ENCODE measurements at places on chromosomes 2 and 18.

DNA sequence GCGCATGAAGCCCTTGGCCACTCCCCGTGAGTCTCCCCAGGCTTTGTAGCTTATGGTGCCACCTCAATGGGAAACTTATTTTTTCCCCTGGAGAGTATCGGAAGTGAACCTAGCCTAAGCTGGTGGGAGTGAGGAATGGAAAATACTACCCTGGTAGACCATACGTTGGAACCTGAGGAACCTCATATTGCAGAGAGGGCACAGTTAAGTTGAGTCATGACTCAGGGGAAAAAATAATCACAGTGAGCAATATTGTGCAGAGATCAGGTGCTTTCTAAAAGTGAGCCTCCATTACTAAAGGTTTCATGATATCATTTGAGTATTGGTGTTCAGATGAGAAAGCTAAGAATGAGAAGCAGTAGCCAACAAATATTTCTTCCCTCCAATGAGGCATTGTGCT lies 360.5 kb upstream of the NT5C1B start:
- no peak overlapping the region for H3K4me3 ChIP-seq
- H3K36me3 ChIP-seq: no peaks in the 10 kb centered on the region
- H3K27ac ChIP-seq: no peak overlapping the region

DNA sequence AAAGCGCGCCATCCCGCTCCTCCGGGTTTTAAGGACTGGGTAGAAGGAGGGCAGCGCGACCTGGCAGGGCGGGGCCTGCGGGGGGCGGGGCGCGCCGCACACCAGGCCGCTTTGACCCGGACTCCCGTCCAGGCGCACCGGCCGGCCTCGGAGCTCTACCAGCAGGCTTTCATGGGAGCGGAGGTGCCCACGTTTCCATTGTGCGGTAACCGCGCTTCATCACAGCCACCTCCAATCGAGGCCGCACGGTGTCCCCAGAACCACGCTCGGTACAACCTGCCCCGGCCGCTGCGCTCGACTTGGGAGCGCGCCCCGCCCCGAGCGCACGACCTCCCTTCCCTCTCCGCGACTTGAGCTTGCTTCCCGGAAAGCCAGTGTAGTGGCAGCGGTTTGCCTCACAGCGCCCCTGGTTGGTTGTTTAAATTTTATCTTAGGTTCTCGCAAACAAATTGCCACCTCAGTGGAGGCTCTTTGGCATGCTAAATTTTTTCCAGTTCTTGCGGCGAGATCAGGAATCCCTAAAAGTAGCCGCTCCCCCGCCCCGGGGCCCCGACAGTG lies 280 bp upstream of the CYP1B1 start:
- H3K36me3 ChIP-seq: no peaks in the 10 kb centered on the region
- peak; percentile 77 for DNase-seq
- peaks cover 23% of the 10 kb centered on the region for H3K4me1 ChIP-seq
- H3K27ac ChIP-seq: peak overlapping the region; percentile 72
- H3K4me3 ChIP-seq: peak overlapping the region; percentile 75

DNA sequence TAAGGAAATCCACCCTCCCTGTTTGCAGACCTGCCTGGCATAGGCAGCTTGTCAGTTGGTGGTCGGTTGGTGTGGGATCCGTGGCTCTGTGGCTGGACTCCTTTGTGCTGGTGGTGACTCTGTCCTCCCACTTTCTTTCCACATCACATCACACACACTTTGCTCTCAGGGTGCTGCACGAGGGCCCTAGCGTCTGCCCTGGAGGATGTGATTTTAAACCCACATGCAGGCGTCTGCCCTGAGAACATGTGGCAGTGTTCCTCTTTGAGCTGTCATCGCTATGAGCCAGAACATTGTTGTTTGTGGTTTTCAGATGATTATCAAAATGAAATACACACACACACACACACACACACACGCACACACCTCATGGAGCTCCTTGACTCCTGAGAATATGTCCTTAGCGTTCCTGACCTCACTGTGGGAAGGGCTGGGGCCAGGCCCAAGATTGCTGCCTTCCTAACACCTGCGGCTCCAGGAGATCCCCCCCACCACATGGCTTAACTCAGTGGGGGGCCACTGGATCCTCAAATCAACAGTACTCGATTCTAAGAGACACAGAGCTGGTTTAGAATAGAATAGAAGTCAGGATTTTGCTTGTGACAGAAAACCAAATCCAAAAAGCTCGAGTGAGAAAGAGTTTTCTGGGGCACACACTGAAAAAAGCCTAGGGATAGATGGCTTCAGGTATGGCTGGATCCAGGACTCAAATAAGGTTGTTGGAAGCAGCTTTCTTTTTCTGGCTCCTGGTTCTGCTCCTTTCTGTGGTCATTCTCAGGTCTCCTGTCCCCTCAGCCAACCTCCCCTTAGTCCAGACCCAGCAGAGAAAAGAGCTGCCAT lies 54.8 kb downstream of the RTP5 start:
- H3K27ac ChIP-seq: no peak overlapping the region
- no peak overlapping the region for H3K4me3 ChIP-seq
- no peaks in the 10 kb centered on the region for H3K36me3 ChIP-seq
- H3K4me1 ChIP-seq: peaks cover 19% of the 10 kb centered on the region

DNA sequence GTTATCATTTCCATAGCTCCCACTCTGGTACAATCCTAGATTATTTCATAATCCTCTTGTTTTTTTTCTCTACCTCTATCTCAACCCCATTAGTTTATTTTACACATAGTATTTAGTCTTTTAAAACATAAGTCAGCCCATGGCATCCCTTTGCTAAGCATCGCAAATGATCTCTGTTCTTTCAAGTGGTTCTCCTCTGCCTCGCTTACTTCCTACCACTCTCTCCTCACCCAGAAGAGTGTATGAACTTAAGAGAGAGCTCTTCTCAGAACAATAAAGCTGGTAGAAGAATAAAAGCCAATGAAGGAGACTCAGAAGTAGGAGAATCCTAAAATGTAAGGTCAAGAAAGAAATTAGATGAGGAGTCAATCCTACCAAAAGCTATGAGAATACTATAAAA lies 12.2 kb upstream of the ITPRID2 start:
- no peak overlapping the region for H3K27ac ChIP-seq
- H3K4me1 ChIP-seq: no peaks in the 10 kb centered on the region
- no peaks in the 10 kb centered on the region for H3K36me3 ChIP-seq
- no peak overlapping the region for H3K4me3 ChIP-seq
- no peak for DNase-seq

- no peak overlapping the region for H3K4me3 ChIP-seq
- no peak overlapping the region for H3K27ac ChIP-seq
- peaks cover 5% of the 10 kb centered on the region for H3K4me1 ChIP-seq
- peaks cover 6% of the 10 kb centered on the region for H3K27me3 ChIP-seq
Measured at GRCh38 chr2:152394326-152394725, 59.4 kb downstream of the FMNL2 start.

DNA sequence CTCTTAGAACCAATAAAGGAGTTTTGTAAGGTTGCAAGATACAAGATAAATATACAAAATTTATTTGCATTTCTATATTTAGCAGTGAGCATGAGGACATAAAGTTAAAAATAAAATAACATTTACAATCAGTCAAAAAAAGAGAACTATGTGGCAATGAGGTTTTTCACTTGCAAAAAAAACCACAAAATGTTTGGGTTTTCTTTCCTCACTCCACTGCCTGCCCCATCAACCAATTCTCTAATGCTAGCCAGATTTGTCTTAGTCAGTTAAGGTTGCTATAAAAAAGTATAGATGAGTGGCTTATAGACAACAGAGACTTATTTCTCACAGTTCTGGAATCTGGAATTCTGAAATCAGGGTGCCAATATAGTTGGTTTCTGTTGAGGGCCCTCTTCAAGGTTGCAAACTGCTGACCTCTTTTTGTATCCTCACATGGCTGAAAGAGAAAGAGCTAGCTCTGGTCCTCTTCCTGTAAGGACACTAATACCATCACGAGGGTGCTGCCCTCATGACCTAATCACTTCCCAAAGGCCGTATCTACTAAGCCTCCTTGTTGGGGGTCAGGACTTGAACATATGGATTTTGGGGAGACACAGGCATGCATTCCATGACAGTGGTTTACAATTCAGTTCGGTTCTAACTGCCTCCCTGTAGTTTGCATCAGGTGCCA lies 566.2 kb downstream of the GALR1 start:
- no peaks in the 10 kb centered on the region for H3K4me1 ChIP-seq
- no peaks in the 10 kb centered on the region for H3K36me3 ChIP-seq
- H3K27me3 ChIP-seq: no peaks in the 10 kb centered on the region
- no peak for DNase-seq

DNA sequence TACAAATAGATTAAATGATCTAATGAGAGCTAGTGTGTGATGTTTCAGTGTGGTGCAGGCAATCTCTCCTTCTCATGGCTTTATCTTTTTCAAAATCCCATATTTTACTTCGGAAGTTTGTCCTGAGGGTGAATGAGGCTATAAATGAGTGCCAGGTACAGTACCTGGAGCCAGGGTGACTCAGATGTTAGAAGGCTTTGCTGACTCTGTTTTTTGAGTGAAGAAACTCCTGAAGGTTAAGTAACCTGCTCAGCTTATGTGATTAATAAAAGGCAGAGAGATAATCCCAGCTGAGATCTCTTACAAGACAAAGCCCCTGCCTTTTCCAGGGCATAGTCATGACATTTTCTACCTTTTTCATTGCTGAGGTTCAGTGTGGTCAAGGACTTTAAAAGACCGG lies 52.6 kb downstream of the MGAT5 start:
- peaks cover 46% of the 10 kb centered on the region for H3K4me1 ChIP-seq
- no peak overlapping the region for H3K4me3 ChIP-seq
- DNase-seq: no peak
- no peaks in the 10 kb centered on the region for H3K27me3 ChIP-seq

GRCh38 chr2:9648821-9649220 lies 18.0 kb upstream of the YWHAQ start:
- H3K4me3 ChIP-seq: no peak overlapping the region
- no peaks in the 10 kb centered on the region for H3K36me3 ChIP-seq
- no peak overlapping the region for H3K27ac ChIP-seq
- DNase-seq: no peak
- peaks cover 2% of the 10 kb centered on the region for H3K27me3 ChIP-seq
- no peaks in the 10 kb centered on the region for H3K4me1 ChIP-seq

- H3K27me3 ChIP-seq: no peaks in the 10 kb centered on the region
- DNase-seq: no peak
- H3K36me3 ChIP-seq: no peaks in the 10 kb centered on the region
- H3K4me1 ChIP-seq: no peaks in the 10 kb centered on the region
Measured at GRCh38 chr18:25123438-25124232, 228.3 kb downstream of the ZNF521 start.

DNA sequence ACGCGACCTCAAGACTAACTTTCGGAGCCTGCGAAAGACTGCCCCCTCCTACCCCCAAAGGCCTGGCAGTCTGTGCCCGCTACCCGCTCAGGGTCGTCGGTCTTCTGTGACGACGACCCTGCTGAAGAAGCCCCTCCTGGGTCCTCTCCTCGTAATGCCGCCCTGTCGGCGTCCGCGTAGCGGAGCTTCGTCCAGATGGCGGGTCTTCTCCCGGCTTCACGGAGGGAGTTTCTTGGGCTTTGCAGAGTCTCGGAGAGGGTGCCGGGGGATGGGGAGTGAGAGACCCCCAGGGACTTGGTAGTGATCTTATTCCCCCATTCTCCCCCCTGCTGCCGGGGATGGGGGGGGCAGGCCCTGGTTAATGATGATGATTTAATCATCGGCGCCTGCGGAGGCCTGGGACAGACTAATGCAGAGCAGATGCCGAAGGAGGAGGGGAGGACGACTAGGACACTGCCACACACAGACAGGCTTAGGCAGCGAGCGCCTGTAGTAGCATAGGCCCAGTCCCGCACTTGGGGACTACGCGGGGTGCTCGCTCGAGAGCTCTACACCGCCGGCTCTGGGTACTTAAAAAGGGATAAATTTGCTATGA lies 528 bp upstream of the PCGF1 start:
- peaks cover 24% of the 10 kb centered on the region for H3K36me3 ChIP-seq
- H3K27ac ChIP-seq: peak overlapping the region; percentile 98
- peak; percentile 45 for DNase-seq
- peaks cover 40% of the 10 kb centered on the region for H3K27me3 ChIP-seq

DNA sequence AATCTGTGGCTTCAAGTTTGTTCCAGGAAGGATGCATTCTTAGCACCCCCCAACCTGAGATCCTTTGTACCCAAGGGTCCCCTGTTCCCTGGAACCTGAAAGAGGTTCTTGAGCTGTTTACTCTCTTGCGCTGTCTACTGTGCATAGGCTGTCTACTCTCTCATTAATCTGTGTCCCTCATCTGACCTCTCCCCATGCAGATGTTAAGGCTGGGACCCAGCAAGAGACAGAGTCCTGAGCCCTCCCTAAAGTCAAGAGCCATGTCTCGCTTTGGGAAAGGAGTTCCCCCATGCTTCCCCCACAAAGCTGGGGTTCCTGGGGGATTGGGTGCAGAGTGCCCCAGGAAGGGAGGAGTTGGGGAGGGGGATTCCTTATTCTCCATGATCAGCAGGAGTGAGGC lies 312.9 kb downstream of the CYP26B1 start:
- no peak for DNase-seq
- H3K4me1 ChIP-seq: no peaks in the 10 kb centered on the region
- no peak overlapping the region for H3K4me3 ChIP-seq
- H3K36me3 ChIP-seq: no peaks in the 10 kb centered on the region

DNA sequence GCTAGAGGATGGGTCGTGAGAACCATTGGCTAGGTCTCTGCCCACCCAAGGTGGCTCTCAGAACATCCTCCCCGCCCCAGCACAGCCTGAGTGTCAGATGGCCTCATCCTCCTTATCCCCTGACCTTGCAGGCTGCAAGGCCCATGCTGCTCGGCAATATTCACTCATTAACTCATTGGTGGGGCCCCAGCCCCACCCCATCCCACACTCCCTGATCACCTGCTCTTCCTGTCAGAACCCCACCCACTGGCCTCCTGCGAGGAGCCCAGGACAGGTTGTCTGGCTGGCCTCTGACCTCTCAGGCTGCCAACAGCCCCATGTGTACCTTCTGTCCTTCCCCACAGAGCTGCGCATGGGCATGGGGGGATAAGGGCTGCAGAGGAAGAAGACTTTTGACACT lies 5.3 kb downstream of the ADCY3 start:
- peaks cover 56% of the 10 kb centered on the region for H3K36me3 ChIP-seq
- no peak overlapping the region for H3K4me3 ChIP-seq
- no peaks in the 10 kb centered on the region for H3K27me3 ChIP-seq

DNA sequence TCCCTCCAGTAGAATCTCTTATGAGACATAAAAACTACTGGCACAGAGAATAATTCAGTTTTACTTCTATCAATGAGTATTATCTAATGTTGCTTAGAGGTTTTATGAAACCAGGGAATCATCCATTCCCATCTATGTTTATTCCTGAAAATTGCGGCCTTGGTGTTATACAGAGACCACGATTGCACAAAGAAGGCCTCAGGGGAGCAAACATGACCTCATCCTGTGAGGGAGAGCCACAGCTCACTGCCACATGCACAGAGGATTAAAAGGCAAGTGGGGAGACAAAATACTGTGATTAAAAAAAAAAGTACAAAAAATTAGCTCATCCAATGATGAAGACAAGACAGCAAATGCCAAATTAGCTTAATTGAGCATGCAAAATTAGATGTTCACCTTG lies 111.8 kb upstream of the SLC35G4 start:
- H3K36me3 ChIP-seq: no peaks in the 10 kb centered on the region
- no peak overlapping the region for H3K4me3 ChIP-seq
- peaks cover 2% of the 10 kb centered on the region for H3K27me3 ChIP-seq
- no peaks in the 10 kb centered on the region for H3K4me1 ChIP-seq
- no peak overlapping the region for H3K27ac ChIP-seq
- DNase-seq: no peak

- no peak overlapping the region for H3K4me3 ChIP-seq
- H3K27me3 ChIP-seq: peaks cover 5% of the 10 kb centered on the region
- no peak for DNase-seq
- H3K27ac ChIP-seq: no peak overlapping the region
- H3K4me1 ChIP-seq: no peaks in the 10 kb centered on the region
Measured at GRCh38 chr18:35818353-35818667, 154.2 kb upstream of the RMP24 start.

GRCh38 chr2:165573534-165574461 lies 104.3 kb downstream of the CSRNP3 start:
- no peak overlapping the region for H3K27ac ChIP-seq
- H3K36me3 ChIP-seq: no peaks in the 10 kb centered on the region
- no peak for DNase-seq
- H3K4me3 ChIP-seq: no peak overlapping the region
- peaks cover 4% of the 10 kb centered on the region for H3K27me3 ChIP-seq

Measured in activated naive CD4-positive, alpha-beta T cell treated with anti-CD3 and anti-CD28 coated beads for 36 hours (primary cell).